ENCODE measurements at places on chromosomes 3 and 15. TPM values are rescaled to one million over a fixed set of nuclear protein-coding genes. Genes with fewer than 3 reads are reported as not detected.

Gene DNAH12
- total RNA-seq, result not detected

Gene IGSF11
- not detected for total RNA-seq

Gene UACA
- 24.2 TPM for total RNA-seq

Gene ADCY5
- under 0.01 TPM for total RNA-seq

Gene MORC1
- not detected for total RNA-seq

Gene SPSB4
- total RNA-seq, result not detected

Gene GOLGA8G
- not detected for total RNA-seq

Gene MYO9A
- total RNA-seq, result 10.3 TPM

Gene TMEM39A
- total RNA-seq, result 33.3 TPM

Gene ZNF620
- total RNA-seq, result 0.67 TPM

Gene GABRB3
- total RNA-seq, result under 0.01 TPM

Gene ARPP21
- total RNA-seq, result not detected

Gene CAPN3
- total RNA-seq, result 0.50 TPM

Gene PPP1R14D
- total RNA-seq, result not detected

Gene GHSR
- total RNA-seq, result not detected

Gene CCR2
- total RNA-seq, result not detected

Gene PLSCR5
- total RNA-seq, result not detected

Gene DUOXA2
- total RNA-seq, result not detected

Gene TICRR
- total RNA-seq, result 10.3 TPM

Gene CHST2
- total RNA-seq, result 23.2 TPM

Gene RHO
- not detected for total RNA-seq

Gene RTP4
- not detected for total RNA-seq

Gene STRA6
- 0.17 TPM for total RNA-seq

Gene CORO2B
- 14.0 TPM for total RNA-seq

Gene VWA5B2
- total RNA-seq, result not detected

Gene HCLS1
- 1.2 TPM for total RNA-seq

Gene SATB1
- total RNA-seq, result 2.5 TPM

Gene CFAP44
- total RNA-seq, result 0.17 TPM

Gene PPARG
- 41.9 TPM for total RNA-seq

Gene OR5K2
- total RNA-seq, result not detected

Gene SLC51B
- not detected for total RNA-seq

Gene ITGB5
- total RNA-seq, result 67.3 TPM

Gene AMIGO3
- total RNA-seq, result 0.50 TPM
